NCI-H446 treated with DMSO at 0.1 percent for 48 hours (cell line): ENCODE measurements at places on chromosomes 12 and 14.

GRCh38 chr14:75514673-75515628, 7.3 kb upstream of the BATF start:
- no peak for DNase-seq

DNA sequence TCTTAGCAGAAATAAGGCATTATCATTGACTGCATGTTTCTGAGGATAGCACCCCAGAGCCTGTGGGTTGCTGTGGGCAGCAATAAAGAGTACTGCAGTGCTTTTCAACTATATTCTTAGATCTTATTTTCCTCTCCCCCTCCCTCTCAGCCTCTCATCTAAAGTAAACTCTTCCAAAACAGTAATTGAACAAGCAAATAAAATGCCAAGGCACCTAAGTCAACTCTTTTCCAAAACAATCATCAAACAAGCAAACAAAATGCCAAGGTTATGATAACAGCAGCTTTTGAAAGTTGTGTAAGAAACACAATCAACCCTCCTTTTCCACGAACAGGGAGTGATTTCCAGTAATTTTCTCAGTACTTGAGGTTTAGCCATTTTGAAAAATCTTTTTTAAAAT, 1542.6 kb downstream of the AACS start:
- DNase-seq = no peak

DNA sequence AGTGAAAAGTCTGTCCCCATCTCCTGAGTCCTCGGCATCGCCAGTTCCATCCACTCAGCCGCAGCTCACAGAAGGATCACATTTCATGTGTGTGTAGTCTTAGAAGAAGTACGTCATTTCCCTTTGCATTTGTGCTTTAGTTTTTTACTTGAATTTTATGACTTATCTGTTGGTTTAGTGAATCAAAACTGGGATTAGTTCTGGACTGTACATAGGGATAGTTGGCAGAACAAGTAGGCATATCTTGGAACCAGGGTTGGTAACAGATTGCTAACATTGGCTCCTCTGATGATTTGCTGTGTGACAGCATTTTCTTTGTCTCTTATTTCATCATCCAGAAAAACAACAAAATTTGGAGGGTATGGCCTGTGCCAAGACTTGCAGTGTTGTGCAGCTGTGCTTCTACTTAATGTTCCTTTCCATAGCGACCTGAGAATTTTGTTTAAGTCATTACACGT, 69.6 kb upstream of the AEBP2 start:
- peak; percentile 96 for DNase-seq

DNA sequence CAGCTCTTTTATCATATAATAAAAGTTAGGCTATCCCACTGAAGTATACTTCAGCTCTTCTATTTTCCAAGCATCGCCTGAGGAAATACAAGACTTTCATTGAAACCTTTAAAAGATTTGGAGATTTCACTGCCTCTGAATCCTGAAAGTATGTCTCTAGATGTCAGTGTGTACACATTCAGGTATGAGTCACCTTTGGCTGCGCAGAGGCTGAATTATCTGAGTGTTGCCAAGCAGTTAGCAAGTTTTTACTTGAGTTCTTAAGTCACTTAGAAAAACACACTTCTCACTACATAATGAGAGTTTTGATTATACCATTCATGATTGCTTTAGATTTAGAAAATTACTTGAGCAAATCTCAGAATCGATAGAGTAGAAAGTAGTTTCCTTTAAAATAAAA, 210.3 kb downstream of the TMTC2 start:
- no peak for DNase-seq

DNA sequence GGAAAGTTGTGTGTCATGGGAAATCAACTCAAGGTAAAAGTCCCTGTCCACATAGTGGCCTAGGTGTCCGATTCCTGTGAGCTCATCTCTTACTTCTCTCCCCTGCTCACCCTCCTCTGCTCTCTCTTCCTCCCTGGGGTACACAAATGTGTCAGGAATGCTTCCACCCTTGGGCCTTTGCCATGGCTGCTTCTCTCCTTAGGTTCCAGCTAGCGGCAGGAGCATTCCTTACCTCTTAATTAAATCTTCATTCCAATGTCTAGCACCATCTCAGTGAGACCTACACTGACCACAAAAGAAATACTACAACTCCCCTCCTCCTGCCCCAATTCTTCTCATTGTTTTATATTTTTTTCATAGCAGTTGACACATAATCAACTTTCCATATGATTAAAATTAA, 298.6 kb downstream of the PDZRN4 start:
- DNase-seq = no peak

GRCh38 chr14:54787261-54787660, 115.4 kb downstream of the GCH1 start:
- DNase-seq = no peak

DNA sequence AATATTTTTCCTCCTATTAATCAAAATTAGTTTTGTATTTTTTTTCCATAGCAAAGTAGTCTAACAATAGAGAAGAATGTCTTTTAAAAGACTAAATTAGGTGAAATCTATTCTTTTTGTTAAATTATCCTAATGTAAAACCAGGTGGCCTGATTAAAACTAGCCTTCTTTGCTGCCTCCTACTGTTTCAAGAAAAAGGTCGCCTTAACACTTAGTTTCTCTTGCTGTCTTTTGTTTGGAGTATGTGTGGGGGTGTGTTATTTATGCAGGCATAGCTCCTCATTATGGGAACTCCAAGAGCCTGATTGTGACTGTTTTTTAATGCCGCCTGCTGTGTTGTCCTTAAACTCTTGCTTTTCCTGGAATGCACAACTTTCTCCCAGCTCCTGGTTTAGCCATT, 855.3 kb downstream of the DIO2 start:
- no peak for DNase-seq

DNA sequence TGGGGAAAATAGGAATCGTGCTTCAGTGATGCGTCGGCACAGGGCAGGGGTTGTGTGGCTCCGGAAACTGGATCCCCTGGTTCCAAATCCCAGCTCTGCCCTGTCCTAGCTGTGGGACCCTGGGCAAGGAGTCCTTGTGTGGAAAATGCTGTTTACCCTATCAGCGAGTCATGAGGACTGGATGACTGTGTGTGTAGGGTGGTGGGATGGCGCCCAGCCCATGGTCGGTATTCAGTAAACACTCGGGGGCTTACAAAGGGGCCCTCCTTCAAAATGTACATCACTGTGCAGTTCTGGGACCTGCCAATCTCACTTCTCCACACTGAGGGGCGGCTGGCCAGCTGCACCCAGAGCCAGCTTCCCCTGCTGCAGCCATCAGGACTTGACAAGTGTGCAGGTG, 24.4 kb downstream of the BRI3BP start:
- DNase-seq = no peak

DNA sequence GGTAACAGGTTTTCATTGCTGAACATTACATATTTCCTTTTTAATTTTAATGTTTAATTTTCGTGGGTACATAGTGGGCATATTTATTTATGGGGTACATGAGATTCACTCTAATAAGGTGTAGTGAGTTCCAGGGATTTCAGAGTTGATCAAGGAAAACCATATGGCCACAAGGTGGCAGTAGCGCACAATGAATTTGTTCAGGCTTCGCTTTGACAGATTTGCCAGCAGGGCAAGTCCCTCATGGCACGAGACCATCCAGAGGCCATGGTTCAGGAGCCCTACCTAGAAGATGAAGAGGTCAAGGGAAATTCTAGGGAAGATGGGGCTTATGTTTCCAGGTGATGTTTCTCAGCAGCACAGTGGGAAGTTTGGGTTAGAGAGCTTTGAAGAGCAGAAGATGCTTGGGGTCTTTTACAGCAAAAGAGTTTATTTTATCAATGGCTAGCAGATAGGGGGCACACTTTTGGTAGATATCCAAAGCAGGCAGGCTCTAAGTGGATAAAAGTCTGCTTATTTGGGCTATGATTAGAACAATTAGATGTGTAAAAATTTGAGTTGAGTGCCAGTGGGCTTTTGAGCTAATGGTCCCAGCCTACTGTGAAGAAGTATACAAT, 1004.4 kb downstream of the AACS start:
- DNase-seq = no peak

DNA sequence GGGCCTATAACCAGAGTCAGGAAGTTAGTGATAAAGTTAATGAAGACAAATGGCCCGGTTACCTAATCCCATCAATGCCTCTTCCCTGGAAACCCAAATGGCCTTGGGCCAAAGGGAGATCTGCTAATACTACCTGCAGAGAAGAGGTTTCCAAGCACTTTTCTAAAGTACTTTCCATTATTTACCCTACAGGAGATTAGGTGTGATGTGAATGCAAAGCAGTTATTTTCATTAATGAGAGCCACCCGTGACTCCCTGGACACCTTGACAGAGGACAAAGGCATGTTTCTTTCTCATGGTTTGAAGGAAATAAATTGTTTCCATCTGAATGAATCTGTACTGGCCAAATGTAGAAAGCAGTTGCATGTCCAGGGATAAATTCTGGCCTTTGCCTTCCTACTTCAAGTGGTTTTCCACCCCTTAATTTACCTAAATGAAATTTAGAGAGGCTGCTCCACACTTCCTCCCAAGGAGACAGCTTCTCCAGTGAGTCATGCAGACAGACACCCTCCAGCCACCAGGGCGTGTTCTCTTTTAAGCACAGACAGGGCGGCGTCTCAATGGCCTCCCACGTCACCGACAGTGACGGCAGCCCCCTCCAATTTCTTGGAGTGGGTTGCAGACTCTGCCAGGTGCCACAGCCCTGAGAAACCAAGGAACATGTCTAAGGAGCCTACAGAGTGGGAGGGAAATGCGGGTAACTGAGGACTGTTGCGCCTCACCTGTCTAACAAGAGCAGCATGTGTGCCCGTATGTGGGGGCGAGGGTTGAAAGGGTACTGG, 43.9 kb upstream of the GNPNAT1 start:
- DNase-seq = no peak

- DNase-seq = no peak
Observed at GRCh38 chr12:51401020-51401419, 9.8 kb upstream of the GALNT6 start.

- DNase-seq = no peak
Observed at GRCh38 chr12:51636581-51636980, 45.5 kb downstream of the SCN8A start.

DNA sequence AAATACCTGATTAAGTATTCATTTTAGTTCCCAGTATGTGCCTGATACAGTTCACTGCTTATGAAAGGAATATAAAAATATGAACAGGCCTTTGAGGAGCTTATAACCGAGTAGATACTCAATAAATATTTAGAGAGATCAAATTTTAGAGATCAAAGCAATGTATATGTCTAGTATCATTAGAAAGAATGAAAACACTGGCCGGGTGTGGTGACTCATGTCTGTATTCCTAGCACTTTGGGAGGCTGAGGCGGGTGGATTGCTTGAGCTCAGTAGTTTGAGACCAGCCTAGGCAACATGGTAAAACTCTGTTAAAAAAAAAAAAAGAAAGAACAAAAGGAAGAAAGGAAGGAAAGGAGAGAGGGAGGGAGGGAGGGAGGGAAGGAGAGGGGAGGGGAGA, 113.2 kb upstream of the EEA1 start:
- no peak for DNase-seq

DNA sequence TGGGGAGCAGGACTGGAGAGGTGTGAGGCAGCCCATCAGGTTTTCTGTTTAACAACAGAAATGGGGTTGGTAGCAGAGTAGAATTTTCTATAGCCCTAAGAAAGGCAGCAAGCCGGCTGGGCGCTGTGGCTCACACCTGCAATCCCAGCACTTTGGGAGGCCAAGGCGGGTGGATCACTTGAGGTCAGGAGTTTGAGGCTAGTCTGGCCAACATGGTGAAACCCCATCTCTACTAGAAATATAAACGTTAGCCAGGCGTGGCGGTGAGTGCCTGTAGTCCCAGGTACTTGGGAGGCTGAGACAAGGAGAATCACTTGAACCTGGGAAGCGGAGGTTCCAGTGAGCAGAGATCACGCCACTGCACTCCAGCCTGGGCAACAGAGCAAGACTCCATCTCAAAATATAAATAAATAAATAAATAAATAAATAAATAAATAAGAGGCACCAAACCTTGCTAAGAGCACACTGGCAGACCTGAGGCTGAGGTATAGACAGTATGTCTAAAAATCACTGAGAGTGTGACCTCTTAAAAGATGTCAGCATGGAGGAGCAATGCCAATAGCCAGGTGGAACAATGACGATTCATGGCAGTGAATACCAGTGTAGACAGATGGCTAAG, 115.6 kb downstream of the SLC38A4 start:
- no peak for DNase-seq

DNA sequence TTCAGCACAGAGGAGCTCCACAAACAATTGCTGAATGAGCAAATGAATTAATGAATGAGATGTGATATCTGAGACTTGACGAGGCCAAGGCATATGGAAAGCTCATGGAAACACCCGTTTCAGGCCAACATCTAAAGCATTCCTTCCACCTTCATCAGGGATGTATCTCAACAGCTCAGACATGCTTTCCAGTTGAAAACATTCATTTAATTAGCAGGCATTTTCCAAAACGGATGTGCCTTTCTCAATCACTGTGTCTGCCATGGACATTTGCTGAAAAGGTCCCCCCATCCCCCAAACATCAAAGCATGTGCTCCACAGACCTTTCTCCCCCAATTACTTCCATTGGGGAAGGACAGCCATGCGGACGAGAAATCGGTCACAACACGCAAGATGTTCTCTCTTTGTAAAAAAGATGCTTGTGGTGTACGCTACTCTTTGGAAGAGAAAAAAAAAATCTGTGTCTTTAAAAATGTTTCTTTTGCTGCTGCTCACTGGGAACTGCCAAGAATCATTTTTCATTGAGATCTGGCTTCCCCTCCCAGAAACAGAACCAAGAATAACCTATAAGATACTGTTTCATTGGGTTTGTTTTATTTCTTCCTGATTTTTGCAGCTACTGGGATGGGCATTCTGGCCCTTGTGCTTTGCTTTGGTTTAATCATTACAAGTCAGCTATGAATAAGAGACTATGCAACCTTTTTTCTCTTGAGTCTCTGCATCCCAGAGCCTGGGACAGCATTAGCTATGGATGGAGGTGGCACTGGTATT, 528.2 kb downstream of the MED13L start:
- no peak for DNase-seq

DNA sequence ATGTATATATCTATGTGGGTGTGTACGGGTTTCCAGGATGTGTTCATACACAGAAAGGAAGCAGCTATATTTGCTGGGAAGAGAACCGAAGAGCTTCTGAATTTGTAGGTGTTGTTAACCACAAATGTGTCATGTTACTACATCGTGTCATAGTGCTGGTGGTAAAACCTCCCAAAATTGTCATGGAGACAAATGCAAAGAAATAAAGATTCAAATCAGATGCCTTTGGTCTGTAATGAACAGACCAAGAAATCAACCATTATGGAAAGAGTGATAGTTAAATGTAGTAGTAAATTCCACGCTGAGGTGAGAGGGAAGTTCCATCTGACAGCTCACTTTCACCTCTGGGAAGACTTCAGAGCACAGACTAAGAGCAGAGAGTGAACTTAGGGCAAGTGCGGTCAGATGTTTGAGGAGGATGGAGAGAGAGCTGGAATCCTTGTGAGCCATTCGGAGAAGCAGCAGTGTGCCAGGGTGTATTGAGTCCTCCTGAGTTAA, 487.5 kb downstream of the TMEM121 start:
- DNase-seq = no peak

- no peak for DNase-seq
Observed at GRCh38 chr14:98510392-98510791, 761.6 kb downstream of the BCL11B start.

DNA sequence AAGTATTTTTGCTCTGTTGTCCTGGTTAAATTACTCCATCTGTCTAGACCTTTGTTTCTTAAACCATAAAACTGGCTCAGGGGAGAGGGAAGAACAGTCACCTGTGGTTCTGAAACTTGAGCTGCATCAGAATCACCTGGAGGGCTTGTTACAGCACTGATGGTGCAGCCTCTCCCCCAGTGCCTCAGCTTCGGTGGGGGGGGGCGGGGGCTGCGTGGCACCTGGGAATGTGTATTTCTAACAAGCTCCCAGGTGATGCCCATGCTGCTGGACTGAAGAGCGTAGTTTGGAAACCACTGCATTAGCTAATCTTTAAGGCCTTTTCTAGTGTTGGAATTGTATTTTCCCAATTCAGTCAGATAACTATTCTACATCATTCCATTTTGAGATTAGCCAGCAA, 42.7 kb downstream of the GPHB5 start:
- DNase-seq = no peak
